ENCODE measurements at places on chromosomes 4 and X. TPM values are rescaled to one million over a fixed set of nuclear protein-coding genes. Genes with fewer than 3 reads are reported as not detected.

GRCh38 chr4:27701606-27702005 lies 841.0 kb downstream of the STIM2 start:
- DNase-seq, result no peak

DNA sequence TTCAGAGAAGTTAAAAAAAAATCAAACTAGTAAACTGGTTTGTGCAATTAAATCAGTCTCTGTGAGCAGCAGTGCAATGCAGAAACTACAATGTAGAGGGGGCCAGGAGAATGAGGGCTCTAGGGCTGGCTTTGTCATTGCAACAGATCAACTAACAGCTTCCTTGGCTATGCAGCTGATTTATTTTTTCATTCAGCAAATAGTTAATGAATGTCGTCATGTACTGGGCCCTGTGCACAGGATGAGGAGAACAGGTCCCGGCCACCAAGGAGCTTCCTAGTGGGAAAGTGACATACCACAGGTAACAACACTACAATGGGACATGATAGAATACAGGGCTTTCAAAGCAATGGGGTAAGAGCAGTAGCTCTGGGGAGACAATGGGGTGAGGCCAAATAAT lies 190.1 kb downstream of the NSUN7 start:
- no peak for DNase-seq

- no peak for DNase-seq
Measured at GRCh38 chr4:111174331-111174730, 551.5 kb upstream of the PITX2 start.

GRCh38 chr4:36269101-36269500 lies 12.3 kb upstream of the DTHD1 start:
- no peak for DNase-seq

DNA sequence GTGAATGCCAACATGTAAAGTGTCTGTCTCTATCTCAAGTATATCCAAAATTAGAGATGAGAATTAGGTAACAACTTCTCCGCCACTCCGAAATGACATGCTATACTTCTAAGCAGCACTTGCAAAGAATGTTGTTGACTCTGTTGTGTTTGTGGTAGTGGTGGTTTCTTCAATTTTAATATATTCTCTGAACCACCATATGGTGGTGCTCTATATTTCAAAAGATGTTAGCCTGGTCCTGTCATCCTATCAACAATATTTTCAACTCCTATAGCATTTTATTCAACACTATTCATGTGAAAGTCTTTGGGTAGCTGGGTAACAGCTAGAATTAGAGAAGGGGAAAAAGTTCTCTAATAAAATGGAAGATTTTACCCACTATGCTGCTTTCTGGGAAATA lies 1622.8 kb upstream of the IGFBP7 start:
- DNase-seq, result no peak

GRCh38 chr4:169189372-169189771 lies 81.4 kb downstream of the SH3RF1 start:
- DNase-seq, result no peak

DNA sequence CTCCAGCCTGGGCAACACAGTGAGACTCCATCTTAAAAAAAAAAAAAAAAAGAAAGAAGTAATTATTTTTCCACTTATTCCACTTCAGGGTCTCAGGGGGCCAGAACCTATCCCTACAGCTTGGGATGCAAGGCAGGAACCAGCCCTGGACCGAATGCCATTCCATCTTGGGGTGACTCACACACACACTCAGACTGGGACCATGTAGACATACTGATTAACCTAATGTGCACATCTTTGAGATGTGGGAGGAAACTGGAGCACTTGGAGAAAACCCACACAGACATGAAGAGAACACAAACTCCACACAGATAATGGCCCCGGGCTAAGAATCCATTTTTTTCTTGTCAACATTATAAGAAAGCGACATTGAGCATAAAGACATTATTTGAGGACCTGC lies 132.5 kb downstream of the PTTG2 start:
- no peak for DNase-seq

DNA sequence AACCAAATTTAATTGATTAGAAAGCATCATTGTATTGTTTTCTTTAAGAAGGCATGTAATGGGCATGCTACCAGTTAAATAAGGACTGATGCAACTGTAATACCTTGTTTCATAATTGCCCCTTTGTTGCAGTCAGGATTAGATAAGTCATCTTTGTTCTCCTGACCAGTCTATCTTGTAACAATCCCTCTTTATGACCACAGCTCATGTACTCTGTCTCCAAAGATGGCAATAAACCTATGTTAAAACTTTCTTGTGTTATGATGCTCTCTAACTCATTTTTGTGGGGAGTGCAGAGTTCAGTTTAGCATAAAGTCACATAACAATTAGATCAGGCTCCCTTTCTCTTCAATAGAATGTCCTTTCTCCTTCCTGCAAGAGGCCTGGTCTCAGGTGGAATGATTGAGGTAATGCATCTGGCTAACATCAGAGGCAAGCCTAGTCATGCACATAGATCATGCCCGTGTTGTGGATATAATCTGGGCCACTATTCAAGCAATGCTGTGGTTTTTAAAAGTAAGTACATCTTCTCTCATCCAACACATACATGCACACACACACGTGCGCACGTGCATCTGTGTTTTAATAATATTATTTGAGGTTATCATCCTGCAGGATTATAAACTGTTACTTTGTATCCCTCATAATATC lies 45.6 kb downstream of the TMEM154 start:
- DNase-seq, result no peak

DNA sequence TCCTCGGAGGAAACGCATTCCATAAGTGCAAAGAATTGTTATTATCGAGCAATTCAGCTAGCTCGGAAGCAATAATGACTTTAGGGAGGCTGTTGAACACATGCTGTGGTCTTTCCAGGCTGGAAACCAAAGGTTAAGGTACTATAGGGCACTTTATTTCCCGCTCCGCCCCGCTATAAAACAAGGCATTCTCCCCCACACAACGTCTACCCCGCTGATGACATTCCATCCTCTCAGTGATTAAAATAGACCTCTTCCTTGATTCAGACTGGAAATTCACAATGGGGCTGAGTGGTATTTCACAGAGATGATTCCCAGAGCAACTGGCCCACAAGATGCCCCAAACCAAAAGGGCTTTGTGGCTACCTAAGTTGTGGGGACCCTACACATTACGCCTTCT lies 196.4 kb downstream of the STIM2 start:
- DNase-seq, result no peak

DNA sequence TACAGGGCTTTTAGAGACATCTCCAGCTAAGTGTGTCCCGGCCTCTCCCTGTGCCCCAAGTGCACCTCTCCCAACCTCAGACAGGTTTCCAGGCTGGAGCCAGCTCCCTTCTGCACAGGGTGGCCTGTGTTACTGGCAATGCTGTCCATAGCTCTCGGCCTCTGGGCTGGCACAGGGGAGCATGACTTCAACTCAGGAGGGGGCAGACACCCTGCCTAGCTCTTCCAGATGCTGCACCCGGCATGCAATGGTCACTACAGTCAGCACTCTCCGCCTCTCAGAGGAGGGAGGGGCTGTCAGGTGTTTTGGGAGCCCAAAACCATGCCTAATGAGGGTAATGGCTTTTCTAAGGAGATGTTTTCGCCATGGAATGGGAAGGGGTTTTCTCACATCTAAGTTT lies 2.4 kb upstream of the IRAK1 start:
- no peak for DNase-seq

- no peak for DNase-seq
Measured at GRCh38 chr4:147050356-147050765, 104.7 kb upstream of the TTC29 start.

GRCh38 chr4:22190855-22191254 lies 242.3 kb upstream of the KCNIP4 start:
- no peak for DNase-seq

DNA sequence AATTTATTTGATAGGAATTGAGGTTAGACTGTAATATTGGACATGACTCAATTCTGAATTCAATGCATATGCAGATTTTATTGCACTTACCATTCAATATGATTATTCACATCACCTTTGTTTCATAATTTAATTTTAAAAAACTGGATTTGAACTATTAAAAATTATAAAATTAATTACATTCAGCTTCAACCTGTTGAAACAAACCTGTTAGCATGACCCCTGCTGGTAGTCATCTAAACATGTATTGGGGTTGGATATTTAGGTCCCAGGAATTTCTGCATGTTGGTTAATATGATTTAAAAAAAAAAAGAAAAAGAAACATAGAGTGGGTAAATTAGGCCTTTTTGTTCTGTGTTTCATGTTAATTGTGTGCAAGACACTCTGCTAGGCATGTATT lies 85.9 kb downstream of the ARSJ start:
- no peak for DNase-seq

The EXOC1L gene
- not detected for total RNA-seq

The MAP3K15 gene
- total RNA-seq, result 0.26 TPM

The SSX4 gene
- total RNA-seq, result not detected

The LIAS gene
- total RNA-seq, result 25.4 TPM

The AFP gene
- total RNA-seq, result not detected

The MSX1 gene
- total RNA-seq, result 4.7 TPM

The GK gene
- total RNA-seq, result 10.8 TPM

The GPR34 gene
- total RNA-seq, result 27.5 TPM

The ASB5 gene
- 40.0 TPM for total RNA-seq

The C4orf46 gene
- 37.5 TPM for total RNA-seq

The KLHL13 gene
- total RNA-seq, result 85.8 TPM
